GM23338 (cell line): ENCODE measurements at places on chromosomes 11 and 22. TPM values are rescaled to one million over a fixed set of nuclear protein-coding genes. Genes with fewer than 3 reads are reported as not detected.

The ELMOD1 gene
- total RNA-seq, result 1.2 and 5.2 TPM in 2 replicates

The NPTXR gene
- 9.3 and 13.4 TPM in 2 replicates for total RNA-seq

The RIMBP3C gene
- 1.1 and 1.6 TPM in 2 replicates for total RNA-seq

The CASP5 gene
- not detected in 2 replicates for total RNA-seq

DNA sequence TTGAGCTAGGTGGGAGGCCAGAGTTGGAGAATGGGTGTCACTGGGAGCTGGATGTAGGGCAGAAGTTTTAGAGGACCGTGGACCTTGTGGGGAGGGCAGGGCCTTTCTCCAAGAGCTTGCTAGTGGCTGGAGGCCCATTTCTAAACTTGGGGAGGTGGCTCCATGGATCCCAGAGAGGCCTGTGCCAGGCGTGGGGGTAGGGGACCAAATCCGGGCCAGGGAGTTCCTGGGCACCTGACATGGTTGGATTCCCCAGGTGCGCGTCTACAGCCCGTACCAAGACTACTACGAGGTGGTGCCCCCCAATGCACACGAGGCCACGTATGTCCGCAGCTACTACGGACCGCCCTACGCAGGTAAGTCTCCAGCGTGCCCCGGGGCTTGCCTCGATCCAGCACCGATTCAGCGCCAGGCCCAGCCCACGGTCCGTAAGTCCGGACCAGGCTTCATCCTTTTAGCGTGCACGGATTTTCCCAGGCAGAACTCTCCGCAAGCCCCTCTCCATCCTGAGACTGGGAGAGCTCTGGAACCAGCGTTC is 14.2 kb downstream of the PLEKHB1 start:
- H3K4me3 ChIP-seq, result peak overlapping the region; percentile 68
- H3K36me3 ChIP-seq, result no peaks in the 10 kb centered on the region
- peaks cover 36% of the 10 kb centered on the region for H3K27me3 ChIP-seq
- DNase-seq, result no peak

DNA sequence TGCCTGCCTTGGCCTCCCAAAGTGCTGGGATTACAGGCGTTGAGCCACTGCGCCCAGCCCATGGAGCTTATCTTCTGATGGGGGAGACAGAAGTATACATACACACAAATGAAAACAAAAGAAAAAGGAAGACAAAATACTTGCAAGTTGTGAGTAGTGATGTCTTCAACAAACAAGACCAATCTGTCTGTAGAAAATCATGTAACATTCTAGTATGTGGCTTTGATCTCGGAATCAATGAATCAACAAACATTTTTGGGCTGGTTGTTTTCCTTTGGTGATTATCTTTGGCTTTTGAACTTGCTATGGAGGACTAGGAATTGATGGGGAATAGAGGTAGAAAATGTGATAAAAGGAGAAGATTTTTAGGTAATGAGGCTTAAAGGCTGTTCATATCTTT is 3.4 kb upstream of the CTNND1 start:
- DNase-seq, result no peak
- no peak overlapping the region for H3K27ac ChIP-seq
- H3K4me3 ChIP-seq, result no peak overlapping the region
- H3K36me3 ChIP-seq, result no peaks in the 10 kb centered on the region

- no peak overlapping the region for H3K27ac ChIP-seq
- H3K4me1 ChIP-seq, result peaks cover 10% of the 10 kb centered on the region
- no peaks in the 10 kb centered on the region for H3K27me3 ChIP-seq
- peak; percentile 39 for DNase-seq
Observed at GRCh38 chr11:134978388-134979088, 566.5 kb upstream of the B3GAT1 start.
